ENCODE measurements at places on chromosomes 5 and 9.

GRCh38 chr9:107593224-107593870 is 103.8 kb upstream of the KLF4 start:
- no peak for DNase-seq

DNA sequence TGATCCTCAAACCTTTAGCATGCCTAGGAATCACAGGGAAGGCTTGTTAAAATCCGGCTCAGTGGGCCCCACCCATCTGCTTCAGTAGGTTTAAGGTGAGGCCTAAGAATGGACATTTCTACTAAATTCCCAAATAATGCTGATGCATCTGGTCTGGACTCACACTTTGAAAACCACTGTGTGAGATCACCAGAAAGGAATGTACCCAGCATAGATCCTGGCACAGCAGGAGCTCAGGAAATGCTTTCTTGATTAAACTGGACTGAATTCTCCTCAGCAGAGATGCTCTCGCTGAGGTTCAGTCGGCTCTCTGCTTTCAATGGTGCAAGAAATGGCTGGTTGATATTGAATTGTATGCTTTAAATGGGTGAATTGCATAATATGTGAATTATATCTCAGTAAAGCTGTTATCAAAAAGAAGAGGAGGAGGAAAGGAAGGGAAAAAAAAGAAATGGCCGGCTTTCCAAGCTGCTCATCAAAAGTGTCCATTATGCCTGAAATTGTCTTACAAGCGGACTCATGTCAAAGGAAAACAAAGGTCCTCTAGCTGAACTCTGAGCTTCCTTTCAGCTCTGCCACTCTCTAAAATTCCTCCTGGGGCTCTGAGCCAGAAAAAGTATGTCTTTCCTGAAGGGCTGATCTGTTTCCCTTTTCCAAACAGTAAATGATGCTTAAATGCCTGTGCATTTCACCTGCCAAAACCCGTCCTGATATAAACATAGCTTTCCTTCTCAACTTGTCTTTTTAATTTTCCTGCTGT is 77.6 kb upstream of the SAP30L start:
- DNase-seq: no peak

GRCh38 chr9:86166546-86166945 is 67.2 kb upstream of the GOLM1 start:
- no peak for DNase-seq

- no peak for DNase-seq
Measured at GRCh38 chr9:131728961-131729360, 10.9 kb downstream of the RAPGEF1 start.

- no peak for DNase-seq
Measured at GRCh38 chr5:155455791-155456514, 442.4 kb downstream of the KIF4B start.

DNA sequence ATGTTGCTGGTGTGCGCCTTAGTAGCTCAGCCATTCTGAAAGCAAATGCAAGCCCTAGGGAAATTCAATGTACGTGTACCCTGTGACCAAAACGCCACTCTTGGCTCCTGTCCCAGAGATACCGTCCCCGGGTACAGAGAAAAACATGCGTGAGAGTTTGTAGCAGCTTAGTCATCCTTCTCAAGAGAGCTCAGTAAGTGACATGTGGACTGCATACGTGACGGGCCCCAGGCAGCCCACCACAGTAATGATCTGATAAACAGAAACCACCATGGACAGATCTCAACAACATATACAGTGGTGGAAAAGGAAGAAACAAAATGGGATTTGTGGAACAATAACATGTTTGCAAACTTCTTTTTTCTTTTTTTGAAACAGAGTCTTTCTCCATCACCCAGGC is 45.1 kb downstream of the S1PR3 start:
- DNase-seq: no peak

DNA sequence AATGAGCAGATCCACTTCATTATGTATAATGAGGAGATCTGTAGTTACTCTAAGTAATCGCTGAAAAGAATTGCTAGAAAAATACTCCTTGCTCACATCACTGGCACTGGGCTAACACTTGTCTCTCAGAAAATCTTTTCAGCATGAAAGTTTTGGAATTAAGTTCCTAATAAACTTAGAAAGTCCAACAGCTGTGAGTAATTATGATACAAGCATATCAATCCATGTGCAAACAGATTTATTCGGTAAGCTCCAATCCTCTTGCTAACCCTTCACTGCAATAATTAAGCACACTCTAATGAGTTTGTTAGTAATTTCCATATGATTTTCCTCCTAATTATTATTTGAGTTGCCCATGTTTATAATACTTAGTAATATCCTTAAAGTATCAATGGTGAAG is 652.6 kb upstream of the WWC1 start:
- no peak for DNase-seq

DNA sequence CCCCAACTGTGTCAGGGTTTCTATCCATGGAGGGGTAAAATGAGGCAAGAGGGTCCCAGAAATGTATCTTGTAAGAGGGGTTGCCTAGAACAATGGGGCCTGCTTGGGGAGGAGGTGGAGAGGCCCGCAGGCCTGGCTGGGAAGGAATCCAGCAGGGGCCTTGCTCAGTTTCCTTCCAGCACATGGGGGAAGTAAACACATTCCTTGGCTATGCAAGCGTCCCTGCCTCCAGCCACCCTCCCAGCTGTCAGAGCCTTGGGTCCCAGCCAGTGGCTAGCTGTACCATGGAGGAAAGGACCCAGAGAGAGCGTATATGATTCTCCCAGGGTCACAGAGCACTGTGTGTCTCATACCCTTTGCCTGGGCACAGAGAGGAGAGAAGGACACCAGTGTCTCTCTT is 71.1 kb upstream of the IL17B start:
- no peak for DNase-seq

- no peak for DNase-seq
Measured at GRCh38 chr5:14663734-14664269, 716 bp upstream of the OTULIN start.

DNA sequence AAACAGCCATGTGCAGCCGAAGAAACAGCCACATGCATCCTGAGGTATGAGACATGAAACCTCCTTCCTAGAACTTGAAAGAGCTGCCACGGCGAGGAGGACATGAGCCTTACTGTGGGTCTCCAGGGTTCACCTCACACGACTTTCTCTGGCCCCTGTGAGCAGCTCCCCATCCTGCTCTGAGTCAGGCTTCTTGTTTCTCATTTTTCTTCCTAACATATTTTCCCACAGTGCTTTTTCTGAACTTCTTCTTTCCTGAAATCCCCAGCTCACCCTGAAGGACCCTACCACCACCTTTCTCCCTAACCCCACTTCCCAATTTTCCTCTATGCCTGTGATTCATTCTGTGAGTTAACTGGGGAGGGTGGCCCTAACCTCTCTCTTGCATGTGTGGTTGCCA is 33.7 kb upstream of the ADRB2 start:
- no peak for DNase-seq

- no peak for DNase-seq
Measured at GRCh38 chr5:90747175-90747574, 188.6 kb downstream of the ADGRV1 start.

- DNase-seq: no peak
Measured at GRCh38 chr5:143133721-143134120, 269.8 kb downstream of the NR3C1 start.

DNA sequence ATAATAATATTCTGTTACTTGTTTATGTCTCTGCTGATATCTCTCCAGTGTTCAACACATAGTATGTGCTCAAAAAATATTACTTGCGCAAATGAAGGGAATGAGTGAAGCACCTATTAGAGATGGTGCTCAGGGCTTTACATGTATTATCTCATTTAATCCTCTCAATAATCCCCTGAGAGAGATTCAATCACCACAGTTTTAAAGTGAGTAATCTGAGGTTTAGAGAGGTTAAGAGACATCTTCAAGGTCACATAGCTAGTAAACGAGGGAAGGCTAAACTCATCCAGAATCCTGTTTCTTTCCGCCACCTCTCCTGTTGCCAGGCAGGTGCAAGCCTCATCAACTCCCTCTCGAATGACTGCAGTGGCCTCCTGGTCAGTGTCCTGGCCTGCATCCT is 82.0 kb downstream of the UGCG start:
- no peak for DNase-seq

- DNase-seq: no peak
Measured at GRCh38 chr5:139708434-139708861, 60.3 kb downstream of the CXXC5 start.

- DNase-seq: no peak
Measured at GRCh38 chr5:66558560-66558959, 37.6 kb upstream of the MAST4 start.

DNA sequence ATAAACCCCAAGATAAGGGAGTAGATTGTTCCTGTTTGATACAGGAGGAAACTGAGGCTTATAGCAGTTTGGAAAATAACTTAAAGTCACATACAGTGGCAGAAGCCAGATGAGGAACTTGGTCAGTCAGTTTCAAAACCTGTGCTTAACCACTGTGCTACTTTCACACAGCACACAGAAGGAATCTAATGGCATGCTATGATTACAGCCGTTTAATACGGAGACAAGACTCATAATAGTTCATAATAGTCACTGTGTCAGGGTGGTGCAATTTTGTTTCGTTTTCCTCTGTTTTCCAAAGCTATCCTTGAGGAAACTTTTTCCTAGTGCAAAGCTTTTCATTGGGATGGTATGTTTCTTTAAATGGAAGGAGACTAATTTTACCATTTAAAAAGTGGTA is 112.3 kb downstream of the GCNT1 start:
- no peak for DNase-seq

- no peak for DNase-seq
Measured at GRCh38 chr9:136910901-136911245, 24.6 kb downstream of the TRAF2 start.

GRCh38 chr9:137715321-137715720 is 96.5 kb downstream of the EHMT1 start:
- no peak for DNase-seq

GRCh38 chr5:166267907-166268306 is 2023.5 kb upstream of the WWC1 start:
- DNase-seq: no peak

GRCh38 chr5:79621056-79621455 is 8.8 kb downstream of the TENT2 start:
- no peak for DNase-seq

GRCh38 chr5:14665949-14666348 is 1.4 kb downstream of the OTULIN start:
- no peak for DNase-seq

DNA sequence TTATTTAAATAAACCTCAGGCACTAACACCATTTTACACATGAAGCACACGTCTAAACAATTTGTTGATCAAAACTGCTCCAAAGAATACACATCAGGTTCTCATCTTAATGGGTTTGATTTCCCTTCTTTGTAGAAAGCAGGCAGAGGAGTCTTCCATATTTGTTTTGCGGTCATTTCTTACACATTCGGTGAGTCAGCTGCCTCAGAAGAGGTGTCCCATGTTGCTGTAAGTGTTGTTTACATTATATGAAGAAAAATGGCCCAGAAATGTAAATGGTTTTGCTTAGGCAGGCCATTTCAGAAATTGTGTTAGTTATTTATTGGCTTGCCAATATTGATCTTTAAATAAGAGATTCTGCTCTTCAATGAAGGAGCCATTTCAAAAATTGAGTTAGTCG is 325.8 kb downstream of the TENT4A start:
- DNase-seq: no peak

DNA sequence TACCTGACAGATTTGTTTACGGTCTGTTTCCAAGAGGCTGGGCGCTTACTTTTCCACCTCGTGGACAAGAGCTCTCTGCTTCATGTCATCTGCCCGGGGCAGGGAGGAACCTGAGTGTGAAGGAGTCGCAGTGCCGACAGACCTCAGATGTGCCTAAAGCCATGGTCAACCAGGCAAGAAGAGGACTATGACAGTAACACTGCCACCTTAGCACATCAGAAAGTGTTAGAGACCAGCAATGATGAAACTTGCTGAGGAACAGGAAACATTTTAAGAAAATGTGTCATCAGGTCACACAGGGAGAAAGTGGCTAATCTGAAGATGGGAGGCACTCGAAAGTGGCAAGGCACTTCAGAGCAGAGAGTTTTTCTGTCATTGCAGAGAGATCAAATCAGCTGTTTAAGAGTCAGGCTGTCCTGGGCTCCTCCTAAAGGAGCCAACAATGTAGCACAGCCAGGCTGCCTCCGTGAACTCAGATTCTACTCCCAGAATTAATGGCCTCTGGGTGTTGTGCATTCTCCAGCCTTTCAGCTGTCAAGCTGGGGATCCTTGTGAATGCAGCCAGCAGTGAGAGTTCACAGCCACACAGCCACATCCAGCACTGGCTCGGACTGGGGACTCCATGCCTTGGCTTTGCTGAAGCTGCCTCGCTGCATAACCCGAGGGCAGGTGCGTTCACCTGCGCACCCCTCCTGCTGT is 94.6 kb downstream of the RAPGEF1 start:
- DNase-seq: no peak

- no peak for DNase-seq
Measured at GRCh38 chr5:74212336-74212735, 428.2 kb downstream of the ENC1 start.

GRCh38 chr5:404666-405241 is 38.2 kb upstream of the EXOC3 start:
- DNase-seq: no peak

DNA sequence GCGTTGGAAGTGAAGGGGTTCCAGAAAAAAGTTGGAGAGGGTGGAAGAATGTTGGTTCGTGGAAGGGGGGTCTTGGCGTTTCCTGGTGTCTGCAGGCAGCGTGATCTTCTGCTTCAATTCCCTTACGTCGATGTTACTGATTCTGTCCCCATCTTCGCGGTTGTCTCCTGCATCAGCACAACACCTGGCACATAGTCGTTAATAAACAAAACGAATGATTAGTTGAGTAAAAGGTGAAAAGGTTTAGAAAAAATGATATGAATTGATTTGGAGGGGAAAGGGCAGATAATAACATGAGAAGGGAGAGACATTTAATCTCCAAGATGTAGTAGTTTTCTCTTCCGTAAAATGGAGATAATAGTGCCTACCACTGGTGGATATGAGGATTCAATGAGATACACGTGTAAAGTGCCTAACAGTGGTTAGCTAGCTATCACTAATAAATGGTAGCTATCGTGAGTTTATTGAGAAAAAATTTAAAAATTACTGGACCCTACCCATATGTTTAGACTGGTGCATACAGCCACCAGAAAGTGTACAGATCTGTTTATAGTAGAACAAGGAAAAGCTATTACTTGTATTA is 556 bp downstream of the MTREX start:
- no peak for DNase-seq

GRCh38 chr9:98449871-98450270 is 194.4 kb upstream of the TBC1D2 start:
- no peak for DNase-seq

DNA sequence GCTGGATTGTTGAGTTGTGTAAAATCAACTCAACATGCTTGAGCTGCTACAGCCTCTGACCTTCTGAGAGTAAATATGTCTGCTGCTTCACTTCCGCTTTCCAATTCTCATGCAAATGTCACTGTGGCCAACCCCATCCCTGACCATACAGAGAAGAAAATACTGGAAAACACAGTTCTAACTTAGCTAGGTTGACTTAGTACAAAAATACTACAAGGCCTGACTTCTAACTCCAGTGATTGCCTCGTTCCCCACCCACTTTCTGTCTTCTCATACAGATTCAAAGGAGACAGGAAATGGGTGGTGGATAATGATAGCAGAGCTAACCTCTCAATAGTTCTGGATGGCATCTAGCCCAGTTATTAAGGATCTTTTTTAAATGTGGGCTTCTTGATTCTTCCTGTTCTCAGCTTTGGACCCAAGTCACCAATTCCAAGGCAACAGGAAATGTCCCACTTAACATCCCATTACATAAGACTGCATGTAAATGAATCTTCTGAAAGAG is 226.6 kb upstream of the SLC24A2 start:
- DNase-seq: no peak

GRCh38 chr5:1121044-1121443 is 9.2 kb upstream of the SLC12A7 start:
- no peak for DNase-seq

GRCh38 chr5:140312791-140313189 is 9.9 kb upstream of the PFDN1 start:
- DNase-seq: no peak

GRCh38 chr5:141870228-141870627 is 8.0 kb downstream of the PCDH1 start:
- DNase-seq: no peak
